ENCODE measurements at places on chromosomes 11 and 22.

DNA sequence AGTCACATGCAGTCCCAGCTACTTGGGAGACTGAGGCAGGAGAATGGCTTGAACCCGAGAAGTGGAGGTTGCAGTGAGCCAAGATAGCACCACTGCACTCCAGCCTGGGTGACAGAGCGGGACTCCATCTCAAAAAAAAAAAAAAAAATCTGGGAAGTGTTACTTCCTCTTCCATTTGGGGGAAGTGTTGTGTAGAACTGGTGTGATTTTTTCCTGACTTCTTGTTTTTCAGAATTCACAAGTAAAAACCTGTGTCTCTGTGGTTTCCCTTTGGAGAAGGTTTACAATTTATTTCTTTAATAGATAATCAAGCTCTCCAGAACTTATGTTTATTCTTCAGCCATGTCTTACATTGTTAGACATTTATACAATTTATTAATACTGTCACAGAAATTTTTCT, 396.1 kb downstream of the BRD1 start:
- DNase-seq = no peak

DNA sequence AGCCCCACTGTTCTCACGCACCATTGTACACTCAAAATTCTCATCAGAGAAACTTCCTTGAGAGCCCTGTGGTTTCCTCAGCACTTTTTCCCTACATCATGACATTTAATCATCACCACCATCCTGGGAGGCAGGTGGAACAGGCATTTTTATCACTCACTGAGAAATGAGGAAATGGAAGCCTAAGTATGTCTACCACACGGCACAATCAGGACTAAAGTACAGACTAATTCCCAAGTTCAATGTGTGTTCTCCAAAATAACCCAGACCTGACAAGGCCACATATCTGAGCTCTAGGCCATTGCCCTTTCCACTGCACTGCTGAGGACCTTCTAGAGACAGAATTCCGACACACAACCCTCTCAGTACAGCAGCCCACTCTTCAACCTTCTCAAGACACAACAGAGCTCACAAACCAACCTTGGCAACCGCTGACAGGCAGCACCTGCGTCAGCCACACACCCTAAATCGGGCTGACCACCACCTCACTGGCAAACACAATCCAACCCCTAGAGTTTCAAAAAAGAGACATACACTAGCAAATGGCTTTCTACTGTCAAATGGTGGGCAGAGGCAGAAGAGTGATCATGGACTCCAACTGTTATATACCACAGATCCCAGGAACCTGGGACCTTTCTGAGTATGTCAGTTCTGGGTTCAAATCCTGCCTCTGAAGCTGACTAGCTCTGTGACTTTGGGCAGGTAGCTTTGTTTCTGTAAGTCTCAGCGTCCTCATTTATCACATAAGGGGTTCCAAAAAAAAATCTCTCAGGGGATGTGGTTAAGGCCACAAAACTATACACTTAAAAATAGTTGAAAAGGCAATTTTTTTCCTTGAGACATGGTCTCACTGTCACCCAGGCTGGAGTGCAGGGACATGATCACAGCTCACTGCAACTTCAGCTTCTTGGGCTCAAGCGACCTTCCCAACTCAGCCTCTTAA, 16.3 kb downstream of the SMCO4 start:
- DNase-seq = no peak

- DNase-seq = no peak
These were observed 25.0 kb upstream of the JAM3 start for GRCh38 chr11:134043821-134044420.

DNA sequence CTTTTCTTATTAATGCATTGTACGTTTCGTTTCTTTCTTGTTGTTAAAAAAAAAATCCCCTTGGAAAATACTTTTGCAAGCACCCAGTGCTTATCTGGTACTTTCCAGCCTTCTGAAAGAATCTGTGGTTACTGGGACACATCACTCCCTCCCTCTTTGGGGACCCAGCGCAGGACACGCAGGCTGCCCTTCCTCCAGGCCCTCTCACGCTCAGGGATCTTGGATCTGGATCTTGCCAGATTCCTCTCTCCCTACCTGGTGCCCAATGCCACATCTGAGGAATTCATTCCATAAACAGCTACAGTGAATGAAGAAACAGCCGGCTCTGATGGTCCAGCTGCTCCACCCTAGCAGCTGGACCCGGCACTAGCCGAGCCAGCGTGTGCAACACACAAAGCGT, 55.7 kb downstream of the PHF21B start:
- no peak for DNase-seq

DNA sequence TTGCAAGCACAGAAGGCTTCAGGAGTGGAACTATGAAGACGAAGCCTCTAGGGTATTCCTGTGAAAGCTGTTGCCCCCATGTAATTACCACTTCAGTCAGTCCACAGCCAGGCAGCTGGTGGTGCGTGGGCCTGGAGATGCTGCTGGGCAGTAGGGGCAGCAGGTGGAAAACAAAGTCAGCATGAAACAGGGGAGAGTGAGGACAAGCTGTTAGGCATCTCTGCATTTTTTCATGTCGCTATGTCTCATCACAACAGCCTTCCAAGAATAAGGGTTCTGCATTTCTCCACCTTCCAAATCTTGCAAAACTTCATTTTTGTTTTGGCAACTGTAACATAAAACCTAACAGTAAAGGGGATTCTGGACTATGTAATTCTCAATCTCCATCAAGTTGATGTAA, 757.5 kb downstream of the NELL1 start:
- no peak for DNase-seq

GRCh38 chr11:40166892-40167291, 1292.6 kb downstream of the LRRC4C start:
- no peak for DNase-seq

DNA sequence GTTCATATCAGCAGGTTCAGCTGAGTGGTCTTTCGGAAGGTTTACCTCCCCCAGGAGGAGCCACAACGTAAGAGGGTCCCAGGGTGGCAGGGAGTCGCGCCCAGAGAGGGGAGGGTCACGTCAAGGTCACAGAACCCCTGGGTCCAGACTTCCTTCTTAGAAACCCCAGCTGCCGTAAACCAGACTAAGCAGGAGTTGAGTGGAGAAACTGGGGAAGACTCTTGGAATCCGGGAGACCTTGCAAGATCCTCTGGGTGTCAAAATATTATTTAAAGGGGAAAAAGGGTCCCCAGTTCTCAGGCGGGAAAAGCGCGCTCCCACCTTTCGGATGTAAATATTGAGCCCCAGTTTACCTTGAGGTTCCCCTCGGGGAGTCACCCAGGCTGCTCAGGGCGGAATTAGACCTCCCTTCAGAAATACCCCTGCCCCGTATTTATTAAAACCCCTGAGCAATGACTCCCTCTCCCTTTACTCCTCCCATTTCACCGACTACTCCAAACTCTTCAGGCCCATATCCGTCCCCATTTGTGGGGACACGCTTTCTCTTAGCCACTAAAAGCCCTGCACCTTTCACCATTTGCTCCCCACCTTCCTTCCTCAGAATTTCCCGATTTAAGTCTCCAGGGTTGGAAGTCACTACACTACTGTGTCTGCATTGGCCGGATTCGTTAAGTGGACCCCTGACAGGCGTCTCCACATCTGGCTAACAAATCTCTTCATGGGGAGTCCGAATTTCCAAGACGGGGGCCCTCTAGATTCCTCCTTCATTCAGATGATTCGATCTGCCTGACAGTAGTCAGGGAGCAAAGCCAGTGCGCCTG, 4.2 kb downstream of the SLC17A6 start:
- DNase-seq = no peak

DNA sequence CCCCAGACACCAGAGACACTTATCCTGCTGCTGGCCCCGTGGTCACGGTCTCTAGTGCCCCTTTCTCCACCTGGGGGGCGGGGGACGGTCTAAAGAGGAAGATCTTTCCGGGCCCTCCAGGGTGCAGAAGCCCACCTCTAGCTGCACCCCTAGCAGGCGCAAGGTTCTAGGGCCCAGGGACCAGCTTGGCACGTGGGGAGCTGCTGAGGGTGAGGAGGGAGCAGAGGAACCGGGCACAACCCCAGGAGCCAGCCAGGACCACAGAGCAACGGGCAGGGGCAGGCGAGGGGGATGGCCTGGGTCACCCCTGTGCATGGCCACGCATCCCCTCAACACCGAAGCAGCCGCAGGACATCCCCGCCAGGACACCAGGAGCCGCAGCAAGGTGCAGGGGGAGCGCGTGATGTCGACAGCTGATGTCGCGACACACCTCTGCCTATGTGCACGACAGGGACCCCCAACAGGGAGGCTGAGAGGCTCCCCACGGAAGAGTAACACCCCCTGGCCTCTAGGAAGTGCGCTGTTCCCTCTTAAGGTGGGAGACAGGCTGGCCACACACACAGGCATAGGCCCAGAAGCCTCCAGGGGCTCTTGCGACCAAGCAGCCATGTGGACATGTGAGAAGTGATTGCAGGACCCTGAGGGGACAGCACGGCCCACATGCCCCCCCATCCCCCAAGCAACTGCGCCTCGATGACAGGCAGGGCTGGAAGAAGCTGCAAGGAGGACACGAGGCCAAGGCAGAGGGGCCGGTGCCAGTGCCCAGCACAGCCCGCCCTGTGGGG, 5.1 kb downstream of the LRFN4 start:
- DNase-seq = no peak

DNA sequence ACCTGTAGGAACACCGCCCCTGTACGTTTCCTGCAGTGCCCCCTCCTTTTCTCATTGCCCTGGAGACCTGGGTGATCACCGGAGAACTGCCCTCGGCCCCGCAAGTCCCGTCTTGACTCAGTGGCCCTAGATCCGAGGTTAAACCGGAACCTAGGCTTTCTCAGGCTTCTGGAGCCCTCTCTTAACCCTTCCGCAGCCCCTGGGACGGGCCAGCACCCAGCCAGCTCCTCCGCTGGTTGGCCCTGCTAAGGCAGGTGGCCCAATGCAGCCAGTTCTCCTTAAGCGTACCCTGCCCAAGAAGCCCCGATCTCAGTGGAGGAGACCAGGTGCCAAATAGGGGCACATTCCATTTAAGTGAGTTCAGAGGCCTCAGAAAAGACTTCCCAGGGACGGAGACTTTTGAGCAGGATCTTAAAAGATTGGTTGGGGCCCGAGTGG, 776 bp downstream of the NLRX1 start:
- no peak for DNase-seq

GRCh38 chr11:130124096-130124495, 35.5 kb upstream of the ST14 start:
- no peak for DNase-seq

DNA sequence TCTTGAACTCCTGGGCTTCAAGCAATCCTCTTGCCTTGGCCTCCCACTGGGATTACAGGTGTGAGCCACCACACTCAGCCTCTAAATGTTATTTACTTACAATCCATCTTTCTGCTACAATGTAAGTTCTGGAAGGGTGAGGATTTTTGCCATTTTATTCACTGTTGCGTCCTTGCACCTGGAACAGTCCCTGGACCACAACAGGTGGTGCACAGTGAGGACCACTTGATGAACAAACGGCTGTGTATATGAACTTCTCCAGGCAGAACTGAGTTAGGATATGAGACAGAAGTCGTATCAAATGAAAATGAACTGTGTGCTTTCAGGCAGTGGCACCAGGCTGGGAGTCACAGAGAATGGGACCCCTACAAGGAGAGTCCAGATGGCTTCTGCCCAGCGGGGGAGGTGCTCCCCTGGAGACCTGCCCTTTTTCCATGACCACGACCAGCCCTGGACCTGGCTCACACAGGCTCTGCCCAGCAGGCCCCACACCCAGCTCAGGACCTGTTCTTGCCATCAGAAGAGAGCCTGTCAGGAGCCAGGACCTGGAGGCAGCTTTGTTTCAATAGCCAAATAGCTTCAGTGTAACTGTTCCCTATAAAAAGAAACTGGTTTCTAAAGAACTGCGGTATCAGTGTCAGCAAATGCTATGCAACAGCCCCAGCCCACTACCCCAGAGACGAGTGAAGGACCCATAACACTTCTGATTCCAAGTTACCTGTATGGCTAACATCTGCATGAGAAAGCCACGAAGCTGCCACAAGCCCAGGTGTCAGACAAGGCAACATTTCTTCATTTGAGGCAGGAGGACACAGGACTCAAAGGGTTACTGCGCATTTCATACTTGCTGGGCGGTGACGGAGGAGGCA, 104.9 kb downstream of the MICAL3 start:
- DNase-seq = no peak

- DNase-seq = no peak
These were observed 23.8 kb downstream of the CAPRIN1 start for GRCh38 chr11:34075178-34075820.

DNA sequence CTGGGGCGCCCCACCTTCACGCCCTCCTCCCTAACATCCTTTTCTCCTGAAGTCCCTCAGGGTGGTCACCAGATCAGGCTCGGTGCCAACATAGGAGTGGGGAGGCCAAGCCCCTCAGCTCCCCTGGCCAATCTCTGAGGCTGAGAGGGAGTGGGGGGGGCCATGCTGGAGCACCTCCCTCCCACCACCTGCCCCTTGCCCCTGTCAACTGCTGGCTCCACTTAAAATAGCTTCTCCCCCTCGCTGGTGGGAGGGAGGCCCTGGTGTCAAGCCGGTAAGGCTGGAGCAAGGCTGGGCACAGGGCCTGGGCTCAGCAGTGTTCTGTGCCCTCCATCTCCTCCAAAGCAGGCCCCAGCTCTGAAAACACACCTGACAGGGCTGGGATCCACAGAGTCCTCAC, 4.9 kb downstream of the PLXNB2 start:
- no peak for DNase-seq

- DNase-seq = no peak
These were observed 13.6 kb downstream of the PLA2G6 start for GRCh38 chr22:38167988-38168407.

DNA sequence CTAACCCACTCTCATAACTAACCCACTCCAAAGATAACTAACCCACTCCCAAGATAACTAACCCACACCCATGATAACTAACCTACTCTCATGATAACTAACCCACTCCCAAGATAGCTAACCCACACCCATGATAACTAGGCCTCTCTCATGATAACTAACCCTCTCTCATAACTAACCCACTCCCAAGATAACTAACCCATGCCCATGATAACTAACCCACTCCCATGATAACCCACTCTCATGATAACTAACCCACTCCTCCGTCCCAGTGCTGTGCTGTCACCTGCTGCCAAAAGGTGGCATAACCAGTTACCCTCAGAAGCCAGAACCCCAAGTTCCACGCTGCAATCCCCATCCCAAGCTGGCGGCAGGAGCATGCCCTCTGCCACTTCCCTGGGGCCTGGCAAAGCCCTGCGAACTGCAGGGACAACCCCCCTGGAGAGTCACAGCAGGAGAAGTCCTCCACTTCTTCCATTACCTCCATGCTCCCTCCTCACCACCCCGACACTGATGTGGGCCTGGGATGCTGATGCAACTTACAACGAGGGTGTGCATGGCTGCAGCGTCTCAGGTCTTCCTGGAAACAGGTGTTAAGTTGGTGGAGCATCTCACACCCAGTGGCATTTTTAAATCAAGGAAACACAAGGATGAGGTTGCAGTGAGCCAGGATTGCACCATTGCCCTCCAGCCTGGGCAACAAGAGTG, 30.8 kb upstream of the CELSR1 start:
- no peak for DNase-seq

All from naive thymus-derived CD8-positive, alpha-beta T cell (primary cell).